ENCODE measurements at places on chromosomes 16 and 17.

DNA sequence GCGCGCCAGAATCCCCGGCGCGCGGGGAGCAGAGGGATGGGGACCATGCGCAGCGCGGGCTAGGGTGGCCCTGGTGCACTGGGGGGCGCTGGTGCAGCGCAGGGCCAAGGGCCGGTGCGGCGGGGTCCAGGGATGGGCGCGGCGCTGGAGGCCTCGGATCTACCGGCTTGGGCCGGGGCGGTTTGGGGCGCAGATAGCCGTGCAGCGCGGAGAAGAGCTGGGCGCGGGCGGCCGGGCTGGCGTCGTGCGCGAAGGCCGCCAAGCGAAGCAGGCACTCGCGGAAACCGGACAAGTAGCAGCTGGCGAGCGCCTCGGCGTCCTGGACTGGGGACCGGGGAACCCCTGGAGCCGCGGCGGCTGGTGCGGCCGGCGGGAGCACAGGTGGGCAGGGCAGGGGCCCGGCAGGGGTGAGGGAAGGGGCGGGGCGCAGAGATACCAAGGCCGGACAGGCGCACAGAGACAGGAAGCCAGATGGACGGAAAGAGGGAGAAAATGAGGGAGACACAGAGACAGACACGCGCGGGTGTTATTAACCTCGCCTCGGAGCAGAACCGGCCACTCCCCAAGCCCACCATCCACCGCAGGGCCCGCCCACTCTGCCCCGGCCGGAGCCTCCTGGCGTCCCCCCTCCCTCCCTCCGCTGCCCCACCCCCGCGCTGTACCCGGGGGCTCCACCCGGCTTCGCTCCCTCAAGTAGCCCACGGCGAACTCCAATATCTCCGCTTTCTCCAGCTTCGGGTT lies 2.1 kb downstream of the HES7 start:
- DNase-seq: peak; percentile 77

DNA sequence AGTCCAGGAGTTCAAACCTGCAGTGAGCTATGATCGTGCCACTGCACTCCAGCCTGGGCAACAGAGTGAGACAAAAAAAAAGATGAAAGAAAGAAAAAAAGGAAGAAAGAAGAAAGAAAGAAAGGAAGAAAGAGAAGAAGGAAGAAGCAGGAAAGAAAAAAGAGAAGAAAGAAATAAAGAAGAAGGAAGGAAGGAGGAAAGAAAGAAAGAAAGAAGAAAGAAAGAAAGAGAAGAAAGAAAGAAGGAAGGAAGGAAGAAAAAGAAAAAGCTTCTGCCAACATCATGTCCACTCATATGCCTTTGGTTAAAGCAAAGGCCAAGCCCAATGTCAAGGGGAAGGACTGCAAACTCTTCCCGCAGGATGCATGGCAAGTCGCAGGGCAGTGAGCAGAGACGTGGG lies 143.2 kb downstream of the IRX3 start:
- DNase-seq: no peak

GRCh38 chr17:60361889-60362288 lies 30.0 kb downstream of the USP32 start:
- no peak for DNase-seq

DNA sequence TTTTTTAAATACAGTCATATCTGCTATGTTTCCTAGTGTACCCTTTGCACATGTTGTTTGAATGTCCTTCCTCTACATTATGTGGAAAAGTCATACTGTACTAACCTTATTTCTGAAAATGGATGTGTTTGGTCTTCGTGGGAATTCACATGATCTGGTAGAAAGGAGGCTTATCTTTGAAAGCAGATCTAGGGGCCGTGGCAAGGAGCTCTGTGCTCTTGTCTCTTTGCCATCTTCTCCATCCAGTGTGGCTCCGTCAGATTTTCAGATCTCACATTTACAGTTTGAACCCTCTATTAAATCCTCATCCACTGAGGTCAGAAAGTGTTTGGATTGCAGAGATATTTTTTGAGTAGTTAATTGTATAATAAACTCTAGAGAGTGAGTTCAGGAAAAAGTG lies 32.9 kb downstream of the MAP2K4 start:
- DNase-seq: no peak

- DNase-seq: no peak
These were observed 60.6 kb downstream of the SCNN1B start for GRCh38 chr16:23362460-23363317.

GRCh38 chr16:56525236-56525635 lies 5.4 kb upstream of the BBS2 start:
- DNase-seq: no peak

DNA sequence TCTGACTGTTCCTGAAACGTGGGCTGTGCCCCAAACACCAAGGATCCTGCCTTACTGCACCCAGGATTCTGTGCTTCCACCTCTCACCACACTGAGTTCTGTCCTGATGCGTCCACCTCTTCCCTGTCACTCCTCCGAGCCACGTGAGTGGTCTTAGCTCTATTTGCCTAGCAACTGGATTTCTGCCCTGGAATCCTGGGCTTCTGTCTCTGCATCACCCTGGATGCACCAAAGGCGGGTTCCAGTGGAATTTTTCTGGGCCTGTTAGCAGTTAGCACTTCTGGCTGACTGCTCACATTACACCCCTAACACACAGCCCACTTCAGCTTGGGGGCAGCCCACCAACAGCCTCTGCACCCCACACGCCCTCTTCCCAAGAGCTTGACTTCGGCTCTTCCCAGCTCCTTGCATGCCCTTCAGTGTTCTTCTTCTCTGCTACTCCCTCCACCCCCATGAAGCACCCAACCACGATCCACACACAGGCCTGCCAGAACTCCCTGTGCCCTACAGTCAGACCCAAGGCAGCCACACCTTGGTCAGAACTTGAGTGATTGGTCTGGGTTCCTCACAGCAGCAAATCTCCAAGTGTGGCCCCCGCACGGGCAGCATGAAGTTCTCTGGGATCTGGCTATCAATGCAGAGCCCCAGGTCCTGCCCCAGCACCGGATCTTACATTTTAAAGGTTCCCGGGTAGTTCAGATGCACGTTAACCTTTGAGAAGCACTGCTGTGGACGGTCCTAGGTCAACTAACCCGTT lies 129.8 kb upstream of the RCVRN start:
- DNase-seq: no peak

DNA sequence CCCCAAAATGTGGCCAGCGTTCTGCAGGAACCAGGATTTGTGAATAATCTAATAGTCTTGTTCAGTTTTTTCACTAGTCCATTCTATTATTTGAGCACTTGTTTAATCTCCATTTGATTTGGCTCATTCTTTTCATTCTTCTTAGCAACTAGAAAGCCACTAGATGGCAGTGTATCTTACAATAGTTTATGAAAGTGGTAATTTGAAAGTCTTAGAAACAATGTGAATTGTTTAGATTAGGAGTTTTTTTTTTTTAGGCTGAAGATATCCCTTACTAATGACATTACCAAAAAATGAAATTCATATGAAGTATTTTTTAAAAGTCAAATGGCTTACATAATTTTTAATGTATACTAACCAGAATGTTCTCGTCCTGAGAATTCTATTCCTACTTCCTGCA lies 6.7 kb downstream of the ERI2 start:
- DNase-seq: no peak

DNA sequence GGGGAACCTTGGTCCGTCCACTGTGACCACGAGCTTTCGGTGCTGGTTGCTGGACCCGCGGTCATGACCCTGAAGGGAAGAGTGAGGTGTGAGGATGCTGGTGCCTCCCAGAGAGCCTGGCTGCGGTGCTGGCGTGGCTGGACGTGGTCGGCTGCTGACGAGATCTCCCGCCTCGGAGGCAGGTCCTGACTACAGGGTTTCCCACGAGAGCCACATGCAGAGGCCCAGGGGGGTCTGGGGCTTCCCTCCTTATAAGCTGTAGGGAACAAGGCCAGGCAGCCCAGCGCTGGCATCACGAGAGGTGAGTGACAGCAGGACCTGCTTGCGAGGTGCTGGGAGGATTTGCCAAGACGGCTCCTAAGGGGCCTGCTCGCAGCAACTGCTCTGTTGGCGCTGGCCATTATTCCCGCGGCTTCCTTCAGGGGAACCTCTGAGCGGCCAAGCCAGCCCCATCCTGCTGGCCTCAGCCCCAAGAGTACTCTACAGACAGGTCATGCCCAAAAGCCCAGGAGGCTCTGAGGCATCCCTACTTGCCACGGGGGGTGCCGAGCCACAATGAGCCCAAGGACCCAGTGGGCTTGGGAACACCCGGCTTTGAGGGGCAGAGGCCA lies 134.8 kb downstream of the FOXL1 start:
- DNase-seq: no peak

DNA sequence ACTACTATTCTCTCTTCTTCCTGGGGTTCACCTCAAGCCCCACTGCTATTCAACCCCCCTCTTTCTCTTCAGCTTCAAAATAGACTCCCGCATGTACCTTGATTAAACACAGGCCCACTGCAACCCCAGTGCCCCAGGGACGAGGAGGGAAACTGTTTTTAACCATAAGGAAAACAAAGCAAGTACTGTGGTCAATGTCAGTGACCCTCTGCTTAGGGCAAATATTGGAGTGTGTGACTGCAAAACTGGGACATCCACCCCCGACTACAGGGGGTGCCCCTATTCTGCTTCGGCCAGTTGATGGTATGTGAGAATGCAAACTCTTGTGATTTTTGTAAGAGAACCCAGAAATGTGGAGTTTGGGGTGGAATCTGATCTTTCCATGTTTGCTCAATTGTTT lies 9.5 kb upstream of the PNPO start:
- DNase-seq: no peak

- DNase-seq: no peak
These were observed 149.8 kb upstream of the IRX3 start for GRCh38 chr16:54436346-54436745.

- DNase-seq: no peak
These were observed 23.0 kb upstream of the CHMP6 start for GRCh38 chr17:80968602-80969029.

DNA sequence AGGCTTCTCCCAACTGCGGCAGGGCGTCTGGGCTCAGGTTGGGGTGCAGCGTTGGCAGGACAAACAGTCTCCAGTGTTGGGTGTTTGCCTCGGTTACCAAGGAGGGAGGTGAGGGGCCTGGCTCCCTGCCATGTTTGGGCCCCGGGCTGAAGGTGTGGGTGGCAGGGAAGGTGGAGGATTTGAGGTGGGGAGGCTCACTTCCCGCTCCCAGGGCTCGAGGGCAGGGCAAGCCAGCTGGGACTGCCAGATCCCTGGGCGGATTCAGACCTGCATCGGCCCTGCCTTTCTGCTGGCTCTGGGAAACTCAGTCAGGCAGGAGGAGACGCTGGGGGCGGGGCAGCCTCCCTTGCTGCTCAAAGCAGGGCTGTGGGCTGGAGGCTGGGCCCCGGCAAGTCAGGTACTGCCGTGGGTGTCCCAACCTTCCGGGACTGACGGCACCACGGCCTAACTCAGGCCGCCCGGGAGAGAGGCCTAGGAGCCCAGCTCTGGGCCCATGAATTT lies 31.3 kb upstream of the KRT17 start:
- no peak for DNase-seq

GRCh38 chr16:54077050-54077821 lies 209.4 kb downstream of the IRX3 start:
- DNase-seq: no peak

DNA sequence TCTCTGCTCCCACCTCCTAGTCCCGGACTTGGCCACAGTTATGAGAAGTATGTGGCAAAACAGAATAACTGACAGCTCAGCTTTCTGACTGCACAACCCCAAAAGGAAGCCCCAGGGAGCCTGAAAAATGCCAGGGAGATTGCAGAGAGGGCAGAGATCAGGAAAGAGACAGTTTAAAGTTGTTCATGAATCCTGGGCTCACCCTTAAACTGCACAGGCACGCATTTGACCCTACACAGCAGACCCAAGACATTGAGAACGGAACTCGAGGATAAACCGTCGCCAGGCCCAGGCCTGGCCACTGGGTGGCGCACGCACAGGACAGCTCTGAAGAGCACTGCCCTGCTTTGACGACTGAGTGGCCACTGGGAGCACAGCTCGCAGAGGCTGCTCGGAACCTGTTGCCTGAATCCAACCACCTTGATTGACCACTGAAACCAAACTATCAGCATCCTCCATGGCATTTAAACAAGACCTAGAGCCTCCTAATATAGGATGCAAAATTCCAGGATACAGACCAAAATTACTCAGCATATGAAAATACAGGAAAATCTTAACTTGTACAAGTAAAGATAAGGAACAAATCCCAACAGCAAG lies 114.0 kb downstream of the C16orf95 start:
- peak; percentile 68 for DNase-seq

DNA sequence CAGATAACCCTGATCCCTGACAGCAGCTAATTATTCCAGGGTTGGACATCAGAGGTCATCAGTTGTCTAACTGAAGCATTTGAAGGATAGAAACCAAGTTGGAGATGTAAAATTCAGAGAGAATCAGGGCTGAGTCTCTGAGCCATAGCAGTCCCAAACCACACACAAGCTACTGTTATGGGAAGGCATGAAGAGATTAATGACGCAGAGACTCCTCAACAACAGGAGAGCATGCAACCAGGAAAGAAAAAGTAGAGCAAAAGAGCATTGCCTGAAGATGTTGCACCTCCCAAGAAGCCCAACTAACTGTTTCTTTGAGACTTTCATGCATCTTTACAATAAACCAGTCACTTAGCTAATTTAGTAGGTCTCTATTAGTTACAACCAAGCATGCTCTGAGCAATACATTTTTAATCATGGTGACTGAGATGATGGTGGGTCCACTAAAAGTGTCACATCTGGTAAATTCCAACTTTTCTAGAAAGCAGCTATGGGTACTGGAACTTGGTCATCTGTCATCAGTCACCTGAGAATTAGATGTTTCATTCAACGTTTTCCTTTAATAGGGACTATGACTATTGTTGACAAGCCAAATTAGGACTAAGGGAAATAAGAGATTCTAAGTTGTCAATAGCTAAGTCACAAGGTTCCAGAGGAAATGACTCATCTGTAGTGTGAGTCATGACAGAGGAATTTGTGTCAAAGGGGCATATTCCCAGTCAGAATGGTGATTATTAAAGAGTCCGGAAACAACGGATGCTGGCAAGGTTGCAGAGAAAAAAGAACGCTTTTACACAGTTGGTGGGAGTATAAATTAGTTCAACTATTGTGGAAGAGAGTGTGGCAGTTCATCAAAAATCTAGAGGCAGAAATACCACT lies 239.8 kb downstream of the CHD9NB start:
- DNase-seq: no peak

DNA sequence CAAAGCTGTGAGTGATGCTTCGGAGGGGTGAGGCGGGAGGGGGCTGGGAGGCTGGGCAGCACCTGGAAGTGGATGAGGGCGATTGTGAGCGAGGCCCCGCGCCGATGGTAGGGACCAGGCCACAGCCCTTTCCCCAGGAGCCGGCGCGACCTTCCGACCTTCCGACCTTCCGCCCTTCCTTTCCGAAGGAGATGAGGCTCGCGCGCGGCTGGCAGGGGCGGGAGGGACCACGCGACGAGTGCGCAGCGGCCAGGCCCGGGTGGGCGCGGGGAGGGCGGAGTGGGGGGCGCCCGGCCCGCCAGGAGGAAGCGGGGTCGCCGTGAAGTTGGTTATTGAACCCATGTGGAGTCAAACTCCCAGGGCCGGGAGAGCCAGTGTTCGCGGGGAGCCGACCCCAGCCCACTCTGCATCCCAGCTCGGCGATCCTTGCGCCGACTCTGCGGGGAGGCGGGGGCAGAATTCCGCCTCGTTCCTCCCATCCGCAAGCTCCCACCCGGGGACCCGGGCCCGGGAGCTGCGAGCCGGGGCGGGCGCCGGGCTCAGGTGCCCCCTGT lies 56.6 kb downstream of the RAP1GAP2 start:
- DNase-seq: no peak

GRCh38 chr17:82171750-82172375 lies 40.8 kb downstream of the CCDC57 start:
- no peak for DNase-seq

Data from activated naive CD4-positive, alpha-beta T cell treated with anti-CD3 and anti-CD28 coated beads for 36 hours (primary cell).